ENCODE measurements at places on chromosomes 6 and 20.
A peak's percentile ranks its signal among the peaks of the same experiment; 100 is the strongest.

- DNase-seq = no peak
Measured at GRCh38 chr6:44676246-44676790, 288.8 kb downstream of the CDC5L start.

DNA sequence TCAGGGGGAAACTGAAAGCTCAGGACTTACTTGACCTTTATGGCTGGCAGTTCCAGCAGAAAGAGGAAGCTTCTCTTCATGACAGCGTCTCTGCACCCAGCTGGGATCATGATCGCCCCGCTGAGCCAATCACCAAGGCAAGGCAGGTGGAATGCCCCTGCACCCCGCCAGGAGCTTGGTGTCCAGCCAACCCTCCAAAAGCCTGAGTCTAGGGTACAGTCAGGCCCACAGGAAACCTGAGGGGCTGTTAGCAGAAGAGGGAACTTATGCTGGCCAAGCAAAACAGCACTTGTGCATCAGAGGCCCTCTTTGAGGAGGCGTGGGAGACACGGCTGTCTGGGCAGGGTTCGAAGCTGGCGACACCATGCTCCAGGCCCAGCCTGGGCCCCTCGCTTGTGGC is 188.3 kb upstream of the GMDS start:
- no peak for DNase-seq

DNA sequence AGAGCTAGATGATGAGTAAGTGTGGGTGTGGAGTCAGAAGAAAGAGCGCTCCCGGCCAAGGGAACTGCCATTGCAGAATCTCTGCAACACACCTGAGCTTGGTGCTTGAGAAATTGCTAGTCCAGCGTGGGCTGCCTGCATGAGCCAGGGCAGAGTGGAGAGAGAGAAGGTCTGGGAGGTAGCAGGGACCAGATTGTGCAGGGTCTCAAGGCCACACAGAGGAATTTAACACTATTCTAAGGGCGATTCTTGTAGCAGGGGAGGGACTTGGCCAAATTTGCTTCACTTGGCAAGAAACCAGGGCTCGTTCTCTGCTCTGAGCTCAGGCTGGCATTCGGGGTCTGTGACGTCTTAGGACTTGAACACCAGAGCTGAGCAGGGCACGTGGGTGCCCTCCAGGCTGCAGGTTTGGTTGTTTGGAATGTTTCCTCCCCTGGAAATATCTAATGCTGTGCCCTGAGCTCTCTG is 53.5 kb downstream of the BCAS4 start:
- no peak for DNase-seq

- no peak for DNase-seq
Measured at GRCh38 chr6:167828325-167828956, 1.7 kb downstream of the AFDN start.

- DNase-seq = no peak
Measured at GRCh38 chr6:124926435-124926834, 35.8 kb upstream of the RNF217 start.

- DNase-seq = no peak
Measured at GRCh38 chr20:51607170-51607569, 64.7 kb upstream of the NFATC2 start.

DNA sequence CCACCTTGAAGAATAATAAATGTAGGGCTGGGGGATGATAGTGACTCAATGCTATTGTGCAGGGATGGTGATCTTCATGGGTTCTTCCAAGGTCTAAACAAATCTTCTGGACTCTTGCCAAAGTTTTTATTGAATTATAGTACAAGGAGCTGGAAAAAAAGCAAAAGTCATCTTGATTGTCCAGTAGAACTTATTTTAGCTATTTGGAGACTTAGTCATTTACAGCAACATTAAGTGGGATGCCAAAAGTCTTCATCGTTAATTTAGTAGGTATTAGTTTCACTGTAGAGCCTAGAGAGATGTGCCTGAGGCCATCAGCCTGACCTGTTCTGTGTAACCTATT is 212.9 kb upstream of the TBX18 start:
- no peak for DNase-seq

DNA sequence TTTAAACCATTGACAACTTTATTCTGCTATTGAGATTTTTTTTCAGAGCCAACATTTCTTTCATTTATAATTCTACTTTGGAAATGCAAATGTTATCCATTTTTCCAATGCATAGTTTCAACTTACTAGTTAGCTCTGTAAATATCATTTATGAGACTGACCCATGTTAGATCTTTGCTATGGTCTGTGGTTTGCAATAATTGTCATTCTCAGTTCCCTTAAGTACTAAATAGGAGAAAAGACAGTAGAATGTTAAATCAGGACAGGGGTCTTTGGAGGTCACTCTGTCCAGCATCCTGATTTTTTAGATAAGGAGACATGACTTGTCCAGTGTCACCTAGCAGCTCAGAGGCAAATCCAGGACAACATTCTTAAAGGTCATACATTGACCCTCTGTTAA is 522.2 kb upstream of the FLRT3 start:
- DNase-seq = no peak

- peak; percentile 89 for DNase-seq
Measured at GRCh38 chr6:15417811-15418210, 171.9 kb downstream of the JARID2 start.

DNA sequence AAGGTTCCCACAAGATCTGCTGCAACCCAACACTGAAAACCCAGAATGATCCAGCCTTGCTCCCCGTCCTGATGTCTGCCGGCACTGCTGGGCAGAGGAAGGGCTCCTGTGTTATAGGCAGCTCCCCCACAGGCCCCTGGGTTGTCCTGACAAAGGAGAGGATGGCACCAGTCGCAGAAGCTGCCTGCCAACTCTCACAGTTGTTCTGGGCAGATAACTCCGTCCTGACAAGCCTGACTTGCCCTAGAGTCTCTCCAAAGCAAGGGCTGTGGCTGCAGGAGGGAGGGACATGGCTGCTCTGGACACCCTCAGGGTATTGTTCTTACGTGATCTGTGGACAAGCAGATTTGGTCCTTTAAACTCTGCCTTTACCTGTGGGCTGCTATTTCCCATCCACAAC is 243.8 kb downstream of the CDH26 start:
- no peak for DNase-seq

DNA sequence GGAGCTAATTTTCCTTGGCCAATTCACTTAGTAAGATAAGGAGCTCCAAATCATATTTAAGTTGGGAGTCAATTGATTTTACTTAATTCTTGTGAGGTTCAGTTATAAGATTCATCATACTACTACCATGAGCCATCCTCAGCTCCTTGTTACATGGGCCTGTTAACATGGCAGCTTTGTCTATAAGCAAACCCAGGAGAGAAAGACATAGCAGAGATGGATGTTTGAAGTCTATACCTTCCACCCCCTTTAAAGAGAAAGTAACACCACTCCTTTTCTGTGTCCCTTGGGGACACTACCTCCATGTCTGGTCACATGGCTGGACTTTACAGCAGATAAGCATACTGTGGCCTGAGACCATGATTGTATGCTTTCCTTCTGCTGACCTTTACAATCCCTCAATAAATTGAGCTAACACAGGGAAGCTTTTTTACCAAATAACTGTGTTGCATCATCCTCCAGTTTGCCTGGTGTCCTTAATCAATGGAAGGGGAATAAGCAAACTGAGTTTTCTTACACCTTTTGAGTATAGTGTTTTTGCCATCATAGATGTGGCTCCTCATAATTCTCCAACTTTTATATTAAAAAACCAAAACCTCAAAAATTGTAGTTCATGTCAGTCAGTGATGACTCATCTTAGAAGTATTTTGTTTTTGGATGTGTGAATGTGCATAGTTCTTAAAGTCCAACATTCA is 9.8 kb upstream of the ZNFX1 start:
- DNase-seq = peak; percentile 54

- no peak for DNase-seq
Measured at GRCh38 chr6:48691420-48691819, 580.4 kb upstream of the PTCHD4 start.

- DNase-seq = no peak
Measured at GRCh38 chr20:61875221-61875885, 190.3 kb downstream of the TAF4 start.

GRCh38 chr6:169858935-169859351 is 107.5 kb downstream of the ERMARD start:
- DNase-seq = no peak

DNA sequence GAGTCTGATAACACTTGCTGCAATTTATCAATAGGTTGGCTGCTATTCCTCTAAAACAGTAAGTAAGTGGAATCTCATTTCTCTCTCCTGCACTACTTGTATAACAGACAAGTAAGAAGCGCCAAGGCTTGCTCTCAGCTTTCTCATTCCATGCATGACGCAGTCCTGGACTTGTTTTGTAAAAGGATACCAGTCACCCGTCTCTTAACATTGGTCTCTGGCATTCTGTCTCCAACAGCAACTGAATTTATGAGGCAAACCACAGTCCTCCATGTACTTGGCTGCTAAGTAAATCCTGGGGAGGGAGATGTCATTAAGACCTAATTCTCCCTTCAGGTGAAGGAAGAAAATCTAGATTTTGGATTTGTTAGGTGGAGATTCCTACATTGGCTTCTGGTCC is 115.4 kb downstream of the OPN5 start:
- DNase-seq = no peak

DNA sequence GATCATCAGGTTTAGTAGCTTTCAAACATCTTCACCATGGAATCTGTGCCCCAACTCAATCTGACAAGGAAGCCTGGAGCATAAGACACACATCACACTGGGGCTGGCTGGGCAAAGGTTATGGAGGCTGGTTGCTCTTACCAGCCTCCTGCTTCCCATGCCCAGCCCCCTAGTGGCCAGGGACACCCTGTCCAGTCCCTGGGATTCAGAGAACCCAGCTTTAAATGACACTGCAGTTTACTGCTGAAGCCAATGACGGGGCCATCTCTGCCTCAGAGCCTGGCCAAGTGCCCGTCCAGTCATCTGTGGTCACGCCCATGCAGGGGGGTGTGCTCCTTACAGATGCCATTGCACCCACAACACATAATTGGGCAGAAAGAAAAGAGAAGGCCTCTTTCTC is 272.9 kb downstream of the SMOC2 start:
- no peak for DNase-seq

DNA sequence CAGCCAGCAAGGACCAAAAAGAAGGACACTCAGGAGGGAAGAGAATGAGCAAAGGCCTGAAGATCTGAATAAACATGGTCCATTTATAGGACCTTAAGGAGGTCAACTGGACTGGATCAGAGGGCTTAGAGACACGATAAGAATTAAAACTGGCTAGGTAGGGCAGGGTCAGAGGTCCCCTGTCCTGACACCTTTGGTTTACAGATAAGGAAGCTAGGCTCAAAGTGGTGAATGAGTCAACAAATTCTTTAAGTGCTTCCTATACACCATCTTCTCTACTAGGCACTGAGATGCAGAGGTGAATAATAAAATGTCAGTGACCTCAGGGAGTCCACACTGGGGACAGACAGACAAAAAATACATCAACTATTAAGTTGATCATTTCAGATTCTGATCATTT is 70.3 kb downstream of the HIVEP2 start:
- DNase-seq = peak; percentile 77

DNA sequence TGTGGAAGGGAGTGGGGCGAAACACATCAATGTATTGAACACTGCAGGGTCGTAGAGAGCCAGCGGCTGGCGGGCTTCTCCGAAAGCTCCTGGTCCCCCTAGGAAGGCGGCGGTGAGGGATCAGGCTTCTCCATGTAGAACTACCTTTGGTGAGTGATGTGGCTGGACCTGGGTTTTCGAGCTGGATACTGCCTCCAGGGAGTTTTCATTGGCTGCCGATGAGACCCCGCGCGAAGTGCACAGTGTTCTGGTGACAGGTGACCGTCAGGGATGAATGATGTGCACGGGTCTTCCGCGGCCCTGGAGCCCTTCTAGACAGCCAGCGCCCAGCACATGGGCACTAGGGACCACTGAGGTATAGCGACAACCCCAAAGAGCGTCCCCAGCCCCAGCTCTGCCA is 16.4 kb downstream of the ABT1 start:
- no peak for DNase-seq

GRCh38 chr6:147510929-147511590 is 2.6 kb downstream of the SAMD5 start:
- no peak for DNase-seq

DNA sequence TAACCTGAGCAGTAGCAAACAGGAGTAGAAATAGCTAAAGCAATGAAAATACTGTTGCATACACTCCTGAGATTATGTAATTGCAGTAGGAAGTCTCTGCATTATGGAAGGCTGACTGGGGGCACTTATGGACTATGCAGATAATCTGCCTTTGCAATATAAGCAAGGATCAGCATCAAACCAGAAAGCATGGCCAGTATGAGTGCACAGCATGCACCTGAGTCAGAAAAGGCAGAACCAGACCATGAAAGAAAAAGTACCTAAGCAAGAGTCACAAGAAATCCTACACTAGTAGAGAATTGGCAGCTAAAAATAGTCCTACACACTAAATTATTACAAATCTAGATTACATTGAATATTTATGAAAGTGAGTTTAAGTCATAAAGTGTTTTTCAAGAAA is 164.3 kb downstream of the KIF6 start:
- no peak for DNase-seq

GRCh38 chr6:98532004-98532403 is 302.4 kb upstream of the POU3F2 start:
- no peak for DNase-seq

GRCh38 chr6:97654674-97655073 is 371.7 kb upstream of the MMS22L start:
- no peak for DNase-seq

- no peak for DNase-seq
Measured at GRCh38 chr6:79719248-79719960, 88.3 kb downstream of the SH3BGRL2 start.

GRCh38 chr6:169841251-169841650 is 89.8 kb downstream of the ERMARD start:
- no peak for DNase-seq

DNA sequence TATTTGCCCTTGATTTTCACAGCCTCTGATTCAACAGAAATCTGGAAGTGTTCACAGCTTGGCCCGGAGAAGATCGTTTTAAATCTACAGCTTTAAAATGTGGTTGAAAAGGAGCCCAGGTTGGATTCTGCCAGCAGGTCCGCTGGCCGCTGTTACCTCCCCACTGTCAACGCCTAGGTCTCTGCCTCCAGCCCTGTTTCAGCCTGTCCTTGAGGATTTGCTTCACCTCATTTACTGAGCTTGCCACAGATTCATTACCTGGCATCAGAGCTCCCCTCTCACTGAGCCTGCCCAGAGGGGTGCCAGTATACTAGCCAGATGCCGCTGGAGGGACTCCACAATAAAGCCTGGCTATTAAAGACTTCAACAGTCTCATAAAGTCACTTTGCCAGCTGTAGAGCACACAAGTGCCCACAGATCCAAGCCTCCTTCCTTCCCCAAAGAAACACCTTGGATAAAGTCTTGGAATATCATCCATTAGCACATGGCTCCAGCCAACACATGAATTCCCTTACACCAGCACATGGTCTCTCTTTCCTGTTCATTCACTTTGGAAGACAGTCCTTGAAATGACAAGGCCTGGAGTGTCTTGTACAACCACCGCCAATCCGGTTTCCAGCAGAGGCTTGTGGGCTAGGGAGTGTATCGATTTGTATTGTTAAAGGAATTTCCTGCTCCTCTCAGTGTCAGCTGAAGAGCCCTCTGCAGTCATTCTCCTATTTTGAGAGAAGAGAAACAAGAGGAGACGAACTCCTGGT is 9.5 kb upstream of the NR2E1 start:
- no peak for DNase-seq

- no peak for DNase-seq
Measured at GRCh38 chr20:24637087-24637486, 167.7 kb downstream of the SYNDIG1 start.

- DNase-seq = no peak
Measured at GRCh38 chr20:20869161-20869775, 156.8 kb upstream of the RALGAPA2 start.

- DNase-seq = no peak
Measured at GRCh38 chr20:54844346-54844745, 369.0 kb downstream of the DOK5 start.

Data from RCC 7860 (cell line).